ENCODE measurements at places on chromosomes 2 and 18.

- no peak for DNase-seq
Measured at GRCh38 chr2:206688990-206689389, 29.2 kb downstream of the DYTN start.

- no peak for DNase-seq
Measured at GRCh38 chr2:66696886-66697285, 262.0 kb downstream of the MEIS1 start.

DNA sequence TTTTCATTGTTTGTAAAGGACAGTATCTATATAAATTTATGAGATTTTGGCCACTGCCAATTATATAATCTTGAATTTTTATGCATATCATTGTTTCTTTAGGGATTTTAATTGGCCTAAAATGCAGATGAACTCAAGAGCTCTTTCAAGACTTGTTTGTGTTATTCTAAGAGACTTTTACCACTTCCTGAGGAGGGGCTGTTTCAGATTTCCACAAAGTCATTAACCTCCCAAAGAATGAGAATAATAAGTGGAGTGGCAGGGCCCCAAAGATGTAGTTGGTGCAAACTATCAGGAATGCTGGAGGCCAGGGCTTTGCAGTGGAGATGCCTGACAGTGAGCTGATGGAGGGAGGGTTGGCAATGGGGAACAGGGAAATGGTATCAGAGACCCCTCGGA is 15.5 kb upstream of the ACVR1 start:
- DNase-seq = no peak

DNA sequence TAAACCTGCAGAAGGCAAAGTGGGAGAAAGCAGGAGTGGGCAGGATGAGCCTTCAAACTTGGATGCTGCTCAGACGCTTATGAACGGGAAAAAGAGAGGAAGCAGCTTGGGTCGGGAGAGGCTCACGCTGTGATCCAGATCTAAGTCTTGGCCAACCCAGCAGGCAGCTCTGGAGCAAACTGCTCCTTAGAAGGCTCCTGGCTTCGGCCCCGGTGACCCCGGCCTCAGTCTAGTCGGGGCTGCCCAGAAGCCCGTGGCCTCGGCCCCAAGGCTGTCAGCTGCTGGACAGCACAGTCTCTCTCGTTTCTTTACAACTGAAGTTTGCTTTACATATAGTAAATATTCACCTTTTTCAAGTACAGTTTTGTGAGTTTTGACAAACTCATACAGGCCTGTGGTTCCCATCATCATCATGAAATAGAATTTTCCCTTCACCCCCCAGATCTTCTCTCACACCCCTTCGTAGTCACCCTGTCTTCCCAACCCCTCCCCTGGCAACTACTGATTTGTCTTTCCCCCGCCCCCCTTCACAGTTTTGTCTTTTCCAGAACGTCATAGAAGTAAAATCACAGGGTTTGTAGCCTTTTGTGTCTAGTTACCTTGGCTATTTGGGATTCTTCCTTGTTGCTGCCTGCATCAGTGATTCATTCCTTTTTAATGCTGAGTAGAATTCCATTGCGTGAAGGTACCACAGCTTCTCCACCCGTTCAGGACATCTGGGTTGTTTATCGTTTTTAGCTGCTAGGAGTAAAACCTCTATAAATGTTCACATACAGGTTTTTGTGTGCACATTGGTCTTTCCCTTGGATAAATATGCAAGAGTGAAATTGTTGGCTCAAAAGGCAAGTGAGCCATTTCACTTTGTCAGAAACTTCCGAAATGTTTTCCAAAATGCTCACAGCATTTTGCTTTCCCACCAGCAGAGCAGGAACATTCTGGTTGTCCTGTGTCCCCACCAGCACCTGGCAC is 35.1 kb downstream of the MYO7B start:
- no peak for DNase-seq

- DNase-seq = no peak
Measured at GRCh38 chr2:108388045-108388444, 10.3 kb downstream of the SULT1C4 start.

- DNase-seq = no peak
Measured at GRCh38 chr18:60929966-60930365, 403.3 kb upstream of the CDH20 start.
